ENCODE measurements at places on chromosomes 5 and 9. TPM values are rescaled to one million over a fixed set of nuclear protein-coding genes. Genes with fewer than 3 reads are reported as not detected.

Gene AK1
- 254 TPM for polyA plus RNA-seq

Gene DDX4
- polyA plus RNA-seq = not detected

Gene CDKN2B-AS1
- 264 TPM for polyA plus RNA-seq

Gene SPINK13
- 0.45 TPM for polyA plus RNA-seq

Gene SPIN1
- 34.8 TPM for polyA plus RNA-seq

Gene KCNMB1
- 6.8 TPM for polyA plus RNA-seq

Gene SLC22A4
- polyA plus RNA-seq = 0.69 TPM

Gene THOC3
- polyA plus RNA-seq = 30.6 TPM

Gene GABRA1
- not detected for polyA plus RNA-seq

Gene AK8
- not detected for polyA plus RNA-seq

Gene TMEM171
- polyA plus RNA-seq = 49.9 TPM

Gene HSPB3
- 2.4 TPM for polyA plus RNA-seq

Gene DPYSL3
- polyA plus RNA-seq = 4.2 TPM

Gene SPATA31E1
- not detected for polyA plus RNA-seq

Gene CD72
- polyA plus RNA-seq = 1.4 TPM

Gene IL9
- polyA plus RNA-seq = not detected

Gene WDR38
- not detected for polyA plus RNA-seq

Gene ACTBL2
- polyA plus RNA-seq = not detected

Gene LCN15
- polyA plus RNA-seq = 6.6 TPM

Gene MAPK9
- 27.3 TPM for polyA plus RNA-seq

Gene ANKRD20A1
- polyA plus RNA-seq = 1.6 TPM

Gene PCDHB8
- polyA plus RNA-seq = not detected

Gene HARS1
- 39.8 TPM for polyA plus RNA-seq

Gene RNF224
- not detected for polyA plus RNA-seq

Gene ADRA1B
- 0.92 TPM for polyA plus RNA-seq

Gene RC3H2
- 13.1 TPM for polyA plus RNA-seq

Gene PCDHGA1
- 0.26 TPM for polyA plus RNA-seq

Gene NEUROG1
- not detected for polyA plus RNA-seq

Gene ORM2
- polyA plus RNA-seq = not detected

Gene FBP2
- not detected for polyA plus RNA-seq

Gene GLRA1
- polyA plus RNA-seq = not detected

Gene ENG
- polyA plus RNA-seq = 5.4 TPM

Gene EPB41L4A
- polyA plus RNA-seq = 3.7 TPM

Gene SCAMP1
- polyA plus RNA-seq = 3.9 TPM

Gene RASGRF2
- polyA plus RNA-seq = 1.9 TPM

Gene SLCO6A1
- polyA plus RNA-seq = not detected

Gene SCGB3A2
- 3.6 TPM for polyA plus RNA-seq

Gene FAM221B
- polyA plus RNA-seq = 0.03 TPM

Gene GNAQ
- polyA plus RNA-seq = 25.9 TPM

Gene TSSK1B
- not detected for polyA plus RNA-seq

Gene SLC45A2
- polyA plus RNA-seq = not detected

Gene PCDHB12
- polyA plus RNA-seq = 0.60 TPM

Gene SPATA31A3
- polyA plus RNA-seq = not detected

All from sigmoid colon (tissue), 7 donors.